ENCODE measurements at places on chromosomes 11 and 22.
A peak's percentile ranks its signal among the peaks of the same experiment; 100 is the strongest.

DNA sequence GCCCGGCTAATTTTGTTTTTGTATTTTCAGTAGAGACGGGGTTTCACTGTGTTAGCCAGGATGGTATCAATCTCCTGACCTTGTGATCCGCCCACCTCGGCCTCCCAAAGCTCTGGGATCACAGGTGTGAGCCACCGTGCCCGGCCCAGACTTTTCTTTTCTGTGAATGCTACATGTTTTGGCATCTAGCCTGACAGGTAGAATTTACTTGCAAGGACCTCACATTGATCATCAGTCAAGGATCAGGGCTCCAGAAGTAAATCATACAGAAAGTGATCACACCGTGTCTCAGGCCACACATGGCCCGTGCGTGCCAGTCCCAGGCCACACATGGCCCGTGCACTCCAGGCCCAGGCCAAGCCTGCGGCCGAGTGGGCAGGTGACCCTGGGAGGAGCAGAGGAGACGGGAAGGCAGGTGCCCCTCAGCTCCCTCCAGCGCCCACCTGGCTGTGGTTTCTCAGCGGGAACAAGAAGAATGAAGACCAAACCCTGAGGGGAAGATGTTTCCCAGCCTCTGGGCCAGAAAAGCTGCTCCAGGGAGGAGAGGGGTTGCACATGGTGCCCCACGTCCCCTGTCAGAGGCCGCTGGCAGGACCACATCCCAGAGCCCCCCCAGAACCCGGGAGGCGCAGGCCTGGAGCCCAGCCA is 76.2 kb downstream of the BRD1 start:
- DNase-seq, result no peak

DNA sequence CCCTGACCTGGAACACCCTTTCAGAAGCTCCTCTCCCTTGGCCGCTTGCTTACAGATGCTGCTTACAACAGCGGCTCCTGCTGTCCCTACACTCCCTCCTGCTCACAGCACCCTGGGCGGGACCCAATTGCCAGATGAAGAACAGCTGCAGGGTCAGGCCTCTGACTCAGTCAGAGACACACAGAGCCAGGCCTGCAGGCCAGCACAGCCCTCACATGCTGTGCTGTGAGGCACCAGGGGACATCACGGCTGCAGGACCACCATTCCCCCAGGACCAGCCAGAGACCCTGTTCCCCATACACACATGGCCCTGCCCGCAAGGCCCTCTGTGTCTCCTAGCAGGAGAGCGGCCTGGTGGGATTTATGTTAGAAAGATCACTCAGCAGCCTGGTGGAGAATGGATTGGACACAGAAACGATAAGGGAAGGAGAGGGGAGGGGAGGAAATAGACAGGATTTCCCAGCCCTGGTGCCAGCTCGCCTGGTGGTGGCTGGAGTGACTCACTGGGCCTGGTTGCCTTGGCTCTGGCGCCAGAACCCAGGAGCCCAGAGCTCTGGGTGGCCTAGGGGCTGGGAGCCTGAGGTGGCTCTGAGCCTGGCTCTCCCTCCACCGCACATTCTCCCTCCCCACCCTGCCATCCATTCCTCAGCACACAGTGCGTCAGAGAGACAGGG is 6.7 kb downstream of the CAPN5 start:
- DNase-seq, result no peak

- no peak for DNase-seq
Observed at GRCh38 chr11:14813516-14813915, 78.5 kb downstream of the CYP2R1 start.

- no peak for DNase-seq
Observed at GRCh38 chr11:4041731-4042391, 52.7 kb upstream of the RRM1 start.

- no peak for DNase-seq
Observed at GRCh38 chr11:125108469-125108868, 3.0 kb downstream of the TMEM218 start.

- DNase-seq, result no peak
Observed at GRCh38 chr11:1923201-1923956, 3.9 kb downstream of the TNNT3 start.

DNA sequence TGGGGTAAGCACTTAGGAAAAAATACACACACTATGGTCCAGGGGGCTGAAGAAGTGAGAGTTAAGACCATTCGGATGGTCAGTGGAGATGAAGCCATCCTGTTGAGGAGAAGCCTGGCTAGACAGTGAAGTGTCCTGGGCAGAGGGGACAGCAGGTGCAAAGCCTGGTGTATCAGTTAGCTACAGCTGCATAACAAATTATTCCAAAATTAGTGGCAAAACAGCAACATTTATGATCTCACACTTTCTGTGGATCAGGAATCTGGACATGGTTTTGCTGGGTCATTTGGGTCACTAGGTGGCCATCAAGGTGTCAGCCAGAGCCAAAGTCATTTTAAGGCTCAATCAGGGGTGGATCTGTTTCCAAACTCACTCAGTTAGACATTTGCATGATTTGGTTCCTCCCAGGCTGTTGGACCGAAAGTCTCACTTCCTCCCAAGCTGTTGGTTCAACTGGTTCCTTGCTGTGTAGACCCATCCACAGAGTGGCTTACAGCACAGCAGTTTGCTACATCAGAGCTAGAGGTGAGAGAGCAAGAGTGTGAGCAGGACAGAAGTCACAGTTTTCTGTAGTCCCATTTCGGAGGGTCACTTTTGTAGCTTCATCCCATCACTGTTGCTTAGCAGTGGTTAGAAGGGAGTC is 80.1 kb upstream of the ALX4 start:
- no peak for DNase-seq

- DNase-seq, result peak; percentile 85
Observed at GRCh38 chr22:31970490-31971444, 26.4 kb downstream of the YWHAH start.

DNA sequence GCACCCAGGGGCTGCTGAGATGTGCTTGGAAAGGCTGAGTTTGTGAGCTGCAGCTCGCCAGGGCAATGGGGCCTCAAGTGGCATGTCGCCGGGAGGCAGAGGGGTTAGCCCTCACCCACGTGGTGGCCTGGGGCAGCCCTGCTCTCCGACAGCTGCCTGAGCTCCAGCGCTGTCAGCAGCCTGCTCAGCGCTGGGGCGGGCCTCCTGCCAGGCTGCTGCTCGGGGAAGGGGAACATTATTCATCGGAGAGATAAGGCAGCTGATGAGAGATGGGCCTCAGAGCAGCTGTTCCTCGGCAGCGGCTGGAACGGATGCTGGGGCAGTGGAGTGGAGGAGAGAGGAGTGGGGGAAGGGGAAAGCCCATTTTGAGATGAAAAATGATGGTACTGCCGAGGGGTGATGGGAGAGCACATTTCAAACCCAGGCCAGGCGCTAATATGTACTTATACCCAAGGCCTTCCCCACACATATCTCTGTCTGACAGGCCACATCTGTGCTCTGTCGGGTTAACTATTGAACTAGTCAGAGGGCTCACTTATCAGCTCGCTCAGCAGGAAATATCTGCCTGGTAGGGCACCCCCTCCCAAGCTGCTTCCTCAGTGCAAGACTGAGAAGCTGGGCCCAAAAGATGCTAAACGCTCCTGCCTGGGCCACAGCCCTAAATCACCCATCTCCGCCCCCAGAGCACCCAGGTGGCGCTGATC is 79.5 kb downstream of the TIMP3 start:
- DNase-seq, result no peak

DNA sequence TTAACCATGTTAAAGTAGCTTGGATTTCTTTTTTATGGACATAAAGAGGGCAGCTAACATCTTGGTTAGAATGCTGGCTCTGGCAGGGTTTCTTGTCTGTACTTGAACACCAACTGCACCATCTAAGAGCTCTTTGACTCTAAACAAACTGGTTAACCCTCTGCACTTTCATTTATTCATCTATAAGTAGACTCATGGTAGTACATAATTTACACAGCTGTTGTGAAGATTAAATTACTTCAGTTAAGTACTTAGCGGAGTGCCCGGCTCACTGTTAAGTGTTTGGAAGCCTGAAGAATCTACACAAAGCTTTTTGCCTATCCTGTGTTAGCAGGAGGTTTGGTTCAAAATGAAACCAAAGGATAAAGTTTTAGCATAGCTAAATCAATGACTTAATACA is 846.2 kb upstream of the API5 start:
- no peak for DNase-seq
